ENCODE measurements at places on chromosomes 11 and 22. TPM values are rescaled to one million over a fixed set of nuclear protein-coding genes. Genes with fewer than 3 reads are reported as not detected.
A peak's percentile ranks its signal among the peaks of the same experiment; 100 is the strongest.

- H3K36me3 ChIP-seq = no peaks in the 10 kb centered on the region
- H3K27me3 ChIP-seq = peaks cover 15% of the 10 kb centered on the region
- H3K27ac ChIP-seq = no peak overlapping the region
- no peak for DNase-seq
- no peak overlapping the region for H3K4me3 ChIP-seq
Measured at GRCh38 chr11:123183391-123184099, 11.5 kb downstream of the CLMP start.

DNA sequence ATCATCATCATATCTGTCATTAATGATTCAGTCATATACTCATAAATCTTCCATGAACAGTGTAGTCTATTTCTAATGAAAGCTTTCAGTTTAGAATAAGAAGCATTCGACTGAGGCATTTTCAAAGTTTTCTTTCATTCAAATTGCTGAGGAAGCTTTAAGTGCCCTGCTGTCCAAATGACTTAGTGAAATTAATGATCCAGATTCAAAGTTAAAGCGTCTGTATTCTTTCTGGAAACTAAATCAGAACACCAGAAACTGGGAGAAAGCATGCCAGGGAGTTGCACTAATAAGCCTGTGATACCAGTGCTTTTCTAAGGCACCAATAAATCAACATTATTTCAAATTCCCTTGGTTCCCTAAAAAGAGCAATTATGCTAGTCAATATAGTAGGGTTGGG, 367.8 kb upstream of the ANO5 start:
- no peaks in the 10 kb centered on the region for H3K36me3 ChIP-seq
- H3K27me3 ChIP-seq = no peaks in the 10 kb centered on the region
- no peak overlapping the region for H3K27ac ChIP-seq
- no peak for DNase-seq
- no peaks in the 10 kb centered on the region for H3K4me1 ChIP-seq

GRCh38 chr22:17347724-17348123, 21.5 kb upstream of the CECR2 start:
- no peak overlapping the region for H3K4me3 ChIP-seq
- DNase-seq = no peak
- H3K36me3 ChIP-seq = no peaks in the 10 kb centered on the region
- H3K27me3 ChIP-seq = no peaks in the 10 kb centered on the region

- no peaks in the 10 kb centered on the region for H3K27me3 ChIP-seq
- H3K27ac ChIP-seq = no peak overlapping the region
- H3K4me3 ChIP-seq = no peak overlapping the region
- no peaks in the 10 kb centered on the region for H3K36me3 ChIP-seq
Measured at GRCh38 chr11:130025371-130025770, 22.7 kb upstream of the PRDM10 start.

- H3K27ac ChIP-seq = no peak overlapping the region
- no peaks in the 10 kb centered on the region for H3K36me3 ChIP-seq
- H3K27me3 ChIP-seq = no peaks in the 10 kb centered on the region
- no peak overlapping the region for H3K4me3 ChIP-seq
Measured at GRCh38 chr11:17267576-17267975, 9.0 kb upstream of the NUCB2 start.

DNA sequence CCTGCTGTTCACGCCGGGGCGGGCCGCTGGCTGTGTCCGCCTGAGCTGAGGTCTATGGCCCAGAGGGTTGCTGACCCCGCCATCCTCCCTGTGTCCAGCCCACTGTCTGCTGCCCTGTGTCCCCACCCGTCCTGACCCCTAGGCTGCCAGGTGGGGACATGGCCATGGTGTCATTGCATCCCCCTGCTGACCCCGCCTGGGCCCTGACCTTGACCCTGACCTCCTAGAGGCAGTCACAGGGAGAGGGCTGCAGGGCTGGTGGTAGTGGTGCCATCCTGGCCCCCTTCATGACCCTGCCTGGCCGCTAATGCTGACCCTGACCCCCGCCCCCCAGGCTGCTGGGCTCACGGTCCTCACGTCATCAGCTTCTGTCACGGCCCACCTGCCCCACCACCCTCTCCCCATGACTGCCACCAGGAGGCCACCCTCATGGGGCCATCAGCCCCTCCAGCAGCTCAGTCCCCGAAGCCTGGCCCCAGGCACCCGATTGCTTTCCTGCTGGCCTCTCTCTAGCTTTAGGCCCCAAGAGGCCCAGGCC, 285.9 kb downstream of the BRD1 start:
- H3K36me3 ChIP-seq = no peaks in the 10 kb centered on the region
- DNase-seq = peak; percentile 17
- no peaks in the 10 kb centered on the region for H3K27me3 ChIP-seq
- no peaks in the 10 kb centered on the region for H3K4me1 ChIP-seq
- H3K4me3 ChIP-seq = no peak overlapping the region

- no peaks in the 10 kb centered on the region for H3K4me1 ChIP-seq
- no peak overlapping the region for H3K27ac ChIP-seq
- H3K4me3 ChIP-seq = no peak overlapping the region
Measured at GRCh38 chr11:84969103-84969502, 658.0 kb downstream of the DLG2 start.

DNA sequence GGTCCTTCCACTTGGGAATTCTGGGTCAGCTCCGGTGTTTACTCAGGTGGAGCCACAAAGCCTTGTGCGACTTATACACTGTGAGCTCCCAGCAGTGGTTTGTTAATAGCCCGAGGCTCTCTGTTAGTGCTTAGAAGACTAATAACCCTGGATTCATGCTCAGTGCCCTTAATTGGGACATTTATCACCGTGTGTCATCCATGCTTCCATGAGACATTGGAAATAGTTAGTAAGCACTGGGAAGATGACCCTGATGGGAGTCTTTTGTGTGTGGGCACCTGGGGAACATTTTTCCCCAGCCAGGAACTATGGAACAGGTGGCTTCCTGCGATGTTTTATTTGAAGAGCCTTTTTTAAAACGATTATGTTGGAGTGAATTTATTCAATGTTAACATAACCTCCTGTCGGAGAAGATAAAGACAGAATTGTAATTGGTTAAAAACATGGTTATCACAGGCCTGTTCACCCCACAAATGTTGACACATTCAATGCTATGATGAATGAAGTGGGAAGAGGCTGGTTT, 188.9 kb downstream of the MYO18B start:
- no peak overlapping the region for H3K4me3 ChIP-seq
- H3K27ac ChIP-seq = no peak overlapping the region
- no peak for DNase-seq
- H3K36me3 ChIP-seq = no peaks in the 10 kb centered on the region
- peaks cover 20% of the 10 kb centered on the region for H3K27me3 ChIP-seq

GRCh38 chr11:109734566-109734965, 312.6 kb downstream of the C11orf87 start:
- H3K27ac ChIP-seq = no peak overlapping the region
- no peaks in the 10 kb centered on the region for H3K36me3 ChIP-seq
- DNase-seq = no peak
- H3K27me3 ChIP-seq = no peaks in the 10 kb centered on the region
- H3K4me3 ChIP-seq = no peak overlapping the region
- no peaks in the 10 kb centered on the region for H3K4me1 ChIP-seq

DNA sequence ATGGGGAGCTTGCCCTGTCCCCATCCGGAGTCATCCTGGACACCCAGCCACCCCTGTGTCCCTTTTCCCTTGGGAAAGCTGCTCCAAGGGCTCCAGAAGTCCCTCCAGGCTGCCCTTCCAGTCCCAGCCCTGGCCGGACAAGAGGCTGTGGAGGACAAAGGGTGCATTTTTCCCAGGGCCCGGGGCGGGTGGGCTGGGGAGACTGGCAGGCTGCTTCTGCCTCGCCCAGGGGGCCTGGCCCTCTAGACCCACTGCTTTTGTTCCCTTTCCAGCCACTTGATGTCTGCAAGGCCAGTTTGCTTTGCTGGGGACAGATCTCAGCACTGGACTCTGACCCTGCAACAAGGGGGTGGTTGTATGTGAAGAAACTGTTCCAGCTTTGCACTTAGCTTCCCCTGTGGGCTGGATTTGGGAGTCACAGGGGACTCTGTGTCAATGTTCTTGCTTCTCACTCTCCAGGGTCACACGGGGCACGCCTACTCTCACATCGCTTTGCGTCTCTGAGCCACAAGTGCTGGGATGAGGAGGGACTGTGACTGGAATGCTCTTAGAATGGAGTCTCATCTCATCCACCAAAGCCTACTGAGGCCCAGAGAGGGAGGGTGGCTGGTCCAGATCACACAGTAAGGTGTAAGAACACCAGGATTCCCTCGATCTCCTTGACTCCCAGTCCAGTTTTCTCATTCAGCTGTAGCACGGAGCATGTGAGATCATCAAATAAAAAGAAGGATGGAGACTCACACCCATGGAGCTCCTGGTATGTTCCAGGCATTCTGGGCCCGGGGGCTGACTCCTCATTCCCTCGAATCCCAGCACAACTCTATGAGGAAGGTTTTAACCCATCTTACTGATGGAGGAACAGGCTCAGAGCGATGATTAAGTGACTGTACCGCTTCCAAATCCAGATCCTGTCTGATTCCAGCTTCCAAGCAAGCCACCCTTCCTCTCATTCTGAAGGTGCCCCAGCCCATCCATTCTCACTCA, 59.9 kb downstream of the FBXO7 start:
- no peak overlapping the region for H3K4me3 ChIP-seq
- no peaks in the 10 kb centered on the region for H3K27me3 ChIP-seq
- no peak for DNase-seq
- H3K27ac ChIP-seq = peak overlapping the region; percentile 75
- H3K4me1 ChIP-seq = peaks cover 47% of the 10 kb centered on the region
- no peaks in the 10 kb centered on the region for H3K36me3 ChIP-seq

DNA sequence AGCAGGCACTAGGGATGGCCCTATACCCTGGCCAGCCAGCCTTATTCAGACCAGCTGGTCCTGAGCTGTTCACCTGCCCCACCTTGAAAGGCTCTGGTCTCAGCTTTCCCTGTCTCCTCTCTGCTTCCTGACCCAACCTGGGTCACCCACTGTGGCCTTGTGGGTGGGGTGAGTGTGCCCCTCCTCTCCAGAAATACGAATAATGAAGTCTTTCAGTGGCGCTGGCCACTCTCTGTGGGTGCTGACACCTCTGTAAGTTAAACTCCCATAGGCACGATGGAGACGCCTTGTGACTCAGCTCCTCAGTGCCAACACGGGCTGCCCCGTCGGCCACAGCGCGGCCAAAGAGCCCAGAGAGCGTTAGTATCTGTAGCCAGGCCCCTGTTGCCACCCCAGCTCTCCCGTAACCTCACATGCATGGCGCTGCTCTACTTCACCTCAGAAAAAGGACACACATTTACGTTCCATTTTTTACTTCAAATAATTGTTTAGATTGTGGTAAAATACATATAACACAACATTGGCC, 74.6 kb upstream of the SEPTIN5 start:
- H3K27ac ChIP-seq = no peak overlapping the region
- peaks cover 11% of the 10 kb centered on the region for H3K27me3 ChIP-seq
- DNase-seq = no peak

GRCh38 chr11:4991060-4991459, 3.6 kb upstream of the OR51L1 start:
- no peak overlapping the region for H3K4me3 ChIP-seq
- H3K4me1 ChIP-seq = no peaks in the 10 kb centered on the region
- H3K27ac ChIP-seq = no peak overlapping the region

DNA sequence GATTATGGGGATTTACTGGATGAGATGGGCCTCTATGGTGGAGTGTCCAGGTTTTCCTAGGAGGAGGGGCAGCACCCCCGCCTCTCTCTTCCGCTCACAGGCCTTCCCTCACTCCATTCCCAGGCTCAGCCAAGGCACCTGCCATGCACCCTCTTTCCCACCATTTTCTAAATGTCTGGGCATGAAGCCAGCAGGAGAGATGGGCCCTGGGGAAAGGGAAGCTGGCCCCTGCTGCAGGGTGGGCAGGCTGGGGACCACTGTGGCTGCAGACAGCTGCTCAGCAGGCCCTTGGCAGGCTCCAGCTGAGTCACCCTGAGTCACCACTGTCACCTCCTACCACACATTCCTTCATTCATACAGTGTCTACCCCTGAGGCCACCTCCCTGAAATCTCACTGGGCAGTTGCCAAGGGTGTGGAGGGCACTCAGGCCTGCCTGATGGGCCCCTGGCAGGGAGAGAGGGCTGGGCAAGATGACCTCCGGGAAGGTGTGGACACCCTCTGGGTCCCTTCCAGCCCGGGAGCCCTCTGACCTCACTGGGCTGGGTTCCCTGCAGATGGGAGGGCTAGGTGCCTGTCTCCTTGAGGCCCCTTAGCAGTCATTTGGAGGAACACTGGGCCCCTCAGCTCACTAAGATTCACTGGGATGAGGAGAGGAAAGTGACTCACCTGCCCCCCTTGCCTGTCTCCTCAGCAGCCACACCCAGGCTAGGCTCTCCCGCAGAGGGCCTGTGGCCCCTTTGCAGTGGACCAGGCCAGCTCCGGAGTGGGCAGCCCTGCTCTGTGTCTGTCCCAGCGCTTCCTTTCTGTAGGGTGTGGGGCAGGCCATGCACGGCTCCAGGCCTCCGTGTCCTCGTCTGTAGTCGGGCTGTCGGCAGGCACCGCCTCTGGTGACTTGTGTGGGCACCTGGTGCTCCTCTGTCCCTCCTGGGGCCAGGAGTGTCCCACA, 7.8 kb downstream of the MYEOV start:
- H3K36me3 ChIP-seq = no peaks in the 10 kb centered on the region
- no peaks in the 10 kb centered on the region for H3K27me3 ChIP-seq
- H3K27ac ChIP-seq = peak overlapping the region; percentile 4
- DNase-seq = peak; percentile 80

- DNase-seq = peak; percentile 83
- no peaks in the 10 kb centered on the region for H3K27me3 ChIP-seq
- H3K4me1 ChIP-seq = peaks cover 41% of the 10 kb centered on the region
- H3K27ac ChIP-seq = peak overlapping the region; percentile 65
- peak overlapping the region; percentile 35 for H3K4me3 ChIP-seq
Measured at GRCh38 chr22:24695060-24695459, 79.5 kb downstream of the PIWIL3 start.

DNA sequence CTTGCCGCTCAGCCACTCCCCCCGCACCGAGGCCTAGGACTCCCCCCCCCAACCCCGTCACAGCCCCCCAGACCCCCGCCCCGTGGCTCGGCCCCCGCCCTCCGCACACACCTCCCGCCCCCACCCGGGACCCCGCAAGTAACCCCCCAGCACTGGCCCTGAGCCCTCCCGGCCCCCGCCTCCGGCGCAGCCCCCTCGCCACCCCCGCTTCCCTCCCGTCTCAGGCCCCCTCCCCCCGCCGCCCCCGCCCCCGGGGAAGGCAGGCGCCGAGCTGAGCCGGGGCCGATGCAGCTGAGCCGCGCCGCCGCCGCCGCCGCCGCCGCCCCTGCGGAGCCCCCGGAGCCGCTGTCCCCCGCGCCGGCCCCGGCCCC, 1.5 kb downstream of the SHANK3 start:
- no peak for DNase-seq
- peak overlapping the region; percentile 87 for H3K27ac ChIP-seq
- peak overlapping the region; percentile 57 for H3K4me3 ChIP-seq

GRCh38 chr11:9681583-9682372, 17.9 kb downstream of the SWAP70 start:
- no peak overlapping the region for H3K27ac ChIP-seq
- H3K4me1 ChIP-seq = peaks cover 14% of the 10 kb centered on the region
- no peak for DNase-seq
- H3K27me3 ChIP-seq = no peaks in the 10 kb centered on the region
- H3K4me3 ChIP-seq = no peak overlapping the region

- peaks cover 27% of the 10 kb centered on the region for H3K4me1 ChIP-seq
- no peak overlapping the region for H3K4me3 ChIP-seq
- no peaks in the 10 kb centered on the region for H3K27me3 ChIP-seq
Measured at GRCh38 chr11:47889714-47890441, 41.7 kb upstream of the NUP160 start.

GRCh38 chr22:49447837-49448236, 379.8 kb downstream of the BRD1 start:
- no peaks in the 10 kb centered on the region for H3K36me3 ChIP-seq
- no peak overlapping the region for H3K27ac ChIP-seq
- H3K4me1 ChIP-seq = no peaks in the 10 kb centered on the region
- H3K4me3 ChIP-seq = no peak overlapping the region

GNAZ gene
- 2.4 TPM for total RNA-seq

LINC01488 gene
- total RNA-seq = not detected

YPEL1 gene
- 7.6 TPM for total RNA-seq

LMO2 gene
- 56.4 TPM for total RNA-seq

Data from lower lobe of right lung (tissue), 2 donors.